ENCODE measurements at places on chromosomes 3 and 15.

- no peak for DNase-seq
These were observed 68.8 kb upstream of the MEX3B start for GRCh38 chr15:82114660-82115059.

DNA sequence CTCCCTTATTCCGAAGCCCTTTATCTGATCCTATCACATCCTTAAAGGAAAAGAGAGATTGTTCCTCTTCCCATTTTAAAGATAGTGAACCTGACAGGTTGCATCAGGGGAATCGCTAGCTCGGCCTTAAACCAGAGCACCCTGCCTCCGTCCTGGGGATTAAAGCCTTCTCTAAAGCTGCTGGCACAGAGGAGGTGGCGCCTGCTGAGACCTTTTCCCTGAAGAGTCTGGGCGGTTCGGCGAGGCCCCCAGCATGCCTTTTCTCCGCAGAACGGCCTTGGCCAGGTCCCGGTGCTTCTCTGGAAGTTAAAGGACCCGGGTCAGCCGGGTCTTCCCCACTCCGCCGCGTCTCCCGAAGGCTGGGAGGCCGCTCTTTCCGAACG, 593 bp downstream of the FAM219B start:
- no peak for DNase-seq

DNA sequence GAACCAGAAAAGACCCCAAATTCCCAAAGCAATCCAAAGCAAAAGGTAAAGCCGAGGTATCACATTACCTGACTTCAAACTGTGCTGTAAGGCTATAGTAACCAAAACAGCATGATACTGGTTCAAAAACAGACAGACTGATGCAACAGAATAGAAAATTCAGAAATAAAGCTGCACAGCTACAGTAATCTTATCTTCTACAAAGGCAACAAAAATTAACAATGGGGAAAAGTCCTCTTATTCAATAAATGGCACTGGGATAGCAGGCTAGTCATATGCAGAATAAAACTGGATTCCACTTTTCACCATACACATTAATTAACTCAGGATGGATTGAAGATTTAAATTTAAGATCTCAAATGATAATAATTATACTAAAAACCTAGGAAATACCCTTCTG, 392.6 kb upstream of the CBLB start:
- DNase-seq, result no peak

- DNase-seq, result no peak
These were observed 235.3 kb upstream of the ROPN1 start for GRCh38 chr3:124227150-124227630.

DNA sequence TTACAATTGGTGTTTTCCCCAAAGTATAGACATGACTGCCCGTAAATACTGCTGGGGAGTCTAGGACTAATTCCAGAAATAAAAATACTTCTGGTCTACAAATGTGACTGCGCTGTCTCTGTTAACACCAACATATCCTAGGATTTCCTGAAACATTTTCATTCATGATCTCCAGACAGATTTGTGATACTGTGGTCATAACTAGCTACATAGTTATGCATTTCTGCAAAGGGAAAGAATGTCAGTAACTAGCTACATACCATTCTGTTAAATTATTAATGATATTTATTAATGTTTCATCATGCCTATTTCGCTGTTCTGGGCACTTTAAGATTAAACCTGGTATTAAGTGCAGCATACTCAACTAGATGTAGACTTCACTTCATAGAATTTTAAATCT, 33.3 kb downstream of the SETD5 start:
- DNase-seq, result no peak

DNA sequence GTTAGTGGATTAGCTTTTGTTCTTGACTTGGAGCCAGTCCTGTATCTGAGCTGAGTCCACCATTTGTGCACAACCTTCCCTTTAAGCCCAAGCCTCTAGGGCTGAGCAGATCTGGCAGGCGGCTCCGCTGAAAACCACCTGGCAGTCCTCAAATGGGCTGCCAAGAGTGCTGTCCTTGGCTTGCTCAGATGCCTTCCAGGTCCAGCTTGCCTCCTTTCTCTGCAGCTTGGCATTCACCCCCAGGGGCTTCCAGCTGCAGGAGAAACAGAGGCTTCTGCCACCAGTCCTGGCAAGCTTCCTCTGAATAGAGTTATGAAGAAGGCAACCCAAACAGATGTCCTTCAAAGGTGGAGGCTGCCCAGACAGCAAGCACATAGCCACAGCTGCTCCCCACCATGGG, 96.7 kb downstream of the LRTM1 start:
- DNase-seq, result no peak

DNA sequence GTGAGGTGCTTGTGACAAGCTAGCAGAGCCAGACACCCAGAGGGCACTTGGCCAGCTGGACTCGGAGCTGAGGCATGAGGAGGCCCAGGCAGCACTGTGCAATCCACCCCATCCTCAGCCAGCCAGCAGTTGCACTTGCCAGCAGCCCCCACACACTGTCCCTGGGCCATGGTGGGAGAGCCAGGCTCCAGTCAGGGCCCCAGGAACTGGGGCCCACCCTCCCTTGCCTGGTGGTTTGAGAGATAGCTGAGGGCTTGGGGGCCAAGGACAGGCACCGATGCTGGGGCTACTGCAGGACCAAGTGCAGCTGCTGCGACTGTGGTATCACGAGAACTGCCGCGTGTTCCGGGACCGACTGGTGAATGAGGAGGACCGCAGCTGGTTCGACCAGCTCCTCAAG, 63.5 kb downstream of the DNAH1 start:
- DNase-seq, result no peak

GRCh38 chr3:123447416-123447748, 1.5 kb downstream of the ADCY5 start:
- no peak for DNase-seq

- DNase-seq, result no peak
These were observed 182.3 kb upstream of the LPP start for GRCh38 chr3:187971629-187972028.

GRCh38 chr3:71201939-71202338, 381.6 kb downstream of the FOXP1 start:
- no peak for DNase-seq

DNA sequence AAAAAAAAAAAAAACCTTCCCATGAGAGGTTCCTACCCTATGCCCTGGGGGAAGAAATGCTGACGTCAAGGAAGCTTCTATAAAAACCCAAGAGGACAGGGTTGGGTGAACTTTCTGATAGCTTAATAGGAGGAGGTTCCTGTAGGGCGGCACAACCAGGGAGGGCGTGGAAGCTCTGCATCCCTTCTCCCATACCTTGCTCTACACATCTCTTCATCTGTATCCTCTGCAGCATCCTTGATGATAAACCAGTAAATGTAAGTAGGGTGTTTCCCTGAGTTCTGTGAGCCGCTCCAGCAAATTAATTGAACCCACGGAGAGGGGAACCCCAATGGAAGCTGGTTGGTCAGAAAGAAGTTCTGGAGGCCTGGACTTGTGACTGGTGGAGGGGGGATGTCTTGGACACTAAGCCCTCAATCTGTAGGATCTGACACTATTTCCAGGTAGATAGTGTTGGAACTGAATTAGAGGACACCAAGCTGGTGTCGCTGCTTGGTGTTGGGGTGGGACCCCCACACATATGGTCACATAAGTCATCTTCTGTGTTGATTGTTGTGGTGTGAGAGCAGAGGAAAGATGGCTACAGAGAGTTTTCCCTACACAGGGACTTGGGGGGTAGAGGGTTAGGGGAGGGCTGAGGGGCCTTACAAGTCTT, 91.5 kb downstream of the ST6GAL1 start:
- DNase-seq, result no peak

DNA sequence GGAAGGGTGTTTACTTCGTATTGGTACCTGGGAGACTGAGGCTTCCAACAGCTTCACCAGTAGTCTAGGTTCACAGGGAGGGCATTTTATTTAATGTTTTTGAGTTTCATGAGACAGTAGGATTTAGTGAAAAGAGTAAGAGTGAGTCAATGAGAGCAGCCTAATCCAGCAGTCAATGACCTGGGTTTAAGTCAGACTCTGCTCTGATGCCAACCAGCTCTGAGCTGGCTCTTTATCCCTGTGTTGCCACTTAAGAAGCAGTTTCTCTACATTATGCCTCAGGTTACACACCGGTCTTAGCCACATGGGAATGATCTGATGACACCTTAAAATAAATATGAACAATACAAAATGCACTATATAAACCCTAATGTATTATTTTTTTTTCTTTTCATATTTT, 59.4 kb upstream of the KCNMB2 start:
- no peak for DNase-seq

DNA sequence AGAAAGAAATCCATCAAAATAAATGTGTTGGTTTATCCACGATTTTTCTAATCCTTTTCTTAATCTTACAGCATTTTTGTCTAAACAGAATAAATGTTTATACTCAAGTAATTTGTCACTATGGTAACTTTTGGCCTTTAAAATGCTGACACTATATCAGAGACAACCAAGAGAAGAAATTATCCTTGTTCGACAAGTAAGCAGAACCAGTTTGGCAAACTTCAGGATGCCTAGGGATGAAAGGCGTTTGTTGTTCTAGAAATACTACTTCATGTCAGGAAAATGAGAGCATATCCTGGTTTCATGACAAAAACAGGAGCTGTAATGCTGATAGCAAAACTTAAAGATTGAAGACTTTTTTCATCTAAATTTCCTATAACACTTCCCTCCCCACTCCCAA, 308.0 kb upstream of the ATP11B start:
- no peak for DNase-seq

GRCh38 chr3:136728918-136729317, 23.3 kb downstream of the STAG1 start:
- no peak for DNase-seq

DNA sequence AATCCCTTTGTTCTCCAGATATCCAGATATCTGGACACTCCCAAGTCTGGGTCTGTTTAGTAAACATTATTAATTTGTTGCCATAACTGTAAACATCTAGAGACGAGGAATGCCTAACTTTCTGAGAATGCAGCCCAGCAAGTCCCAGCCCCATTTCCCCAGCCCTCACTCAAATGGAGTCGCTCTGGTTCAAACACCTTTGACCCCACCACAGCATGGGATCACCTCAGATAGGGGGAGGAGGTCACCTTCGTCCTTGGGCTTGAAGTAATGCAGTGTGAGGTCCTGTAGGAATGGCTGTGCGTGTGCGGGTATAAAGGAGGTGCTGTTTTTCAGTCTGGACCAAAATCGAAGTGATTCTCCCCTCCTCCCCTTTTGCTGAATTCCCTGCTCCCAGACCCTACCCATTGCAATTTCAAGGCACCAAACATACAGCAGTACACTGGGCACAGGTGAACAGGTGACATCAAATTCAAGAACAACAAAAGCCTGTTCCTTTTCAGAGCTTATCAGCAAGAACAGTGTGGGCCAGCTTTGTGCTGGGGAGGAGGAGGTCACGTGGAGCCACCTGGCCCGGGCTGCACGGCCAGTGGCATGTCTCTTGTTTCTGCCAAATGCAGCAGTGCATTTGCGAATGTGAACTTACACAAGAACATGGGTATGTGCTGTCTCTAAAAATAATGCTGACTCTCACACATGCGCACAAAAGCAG, 57.5 kb upstream of the TRPM1 start:
- DNase-seq, result no peak

DNA sequence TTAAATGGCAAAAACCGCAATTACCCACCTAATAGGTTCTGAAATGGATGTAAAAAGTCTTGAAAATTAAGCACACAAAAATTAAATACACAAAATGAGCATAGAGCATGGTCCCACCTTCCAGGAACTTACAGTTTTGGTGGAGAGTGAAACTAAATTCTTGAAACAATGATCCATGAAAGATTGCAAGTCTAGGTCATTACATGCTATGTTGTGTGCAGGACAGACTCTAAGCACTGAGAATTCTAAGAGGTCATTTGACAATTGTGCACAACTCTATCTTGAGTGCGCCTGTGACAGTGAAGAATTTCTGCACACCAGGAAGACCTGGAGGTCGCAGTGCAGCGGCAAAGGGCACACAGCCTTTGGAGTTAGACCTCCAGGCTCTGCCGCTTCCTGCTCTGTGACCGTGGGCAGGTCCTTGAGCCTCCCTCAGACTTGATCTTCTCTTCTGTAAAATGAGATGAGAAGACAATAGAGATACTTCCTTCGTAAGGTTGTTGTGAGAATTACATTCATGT, 153.3 kb upstream of the TPM1 start:
- no peak for DNase-seq

Measured in stimulated activated CD4-positive, alpha-beta T cell treated with anti-CD3 and anti-CD28 coated beads, Interleukin-1b, Interleukin-23, amount 100 ng/mL, for 24 hours (primary cell).